CD4-positive, alpha-beta T cell treated with Interleukin-10 for 1 hour (primary cell): ENCODE measurements at places on chromosomes 1 and 21.
A peak's percentile ranks its signal among the peaks of the same experiment; 100 is the strongest.

DNA sequence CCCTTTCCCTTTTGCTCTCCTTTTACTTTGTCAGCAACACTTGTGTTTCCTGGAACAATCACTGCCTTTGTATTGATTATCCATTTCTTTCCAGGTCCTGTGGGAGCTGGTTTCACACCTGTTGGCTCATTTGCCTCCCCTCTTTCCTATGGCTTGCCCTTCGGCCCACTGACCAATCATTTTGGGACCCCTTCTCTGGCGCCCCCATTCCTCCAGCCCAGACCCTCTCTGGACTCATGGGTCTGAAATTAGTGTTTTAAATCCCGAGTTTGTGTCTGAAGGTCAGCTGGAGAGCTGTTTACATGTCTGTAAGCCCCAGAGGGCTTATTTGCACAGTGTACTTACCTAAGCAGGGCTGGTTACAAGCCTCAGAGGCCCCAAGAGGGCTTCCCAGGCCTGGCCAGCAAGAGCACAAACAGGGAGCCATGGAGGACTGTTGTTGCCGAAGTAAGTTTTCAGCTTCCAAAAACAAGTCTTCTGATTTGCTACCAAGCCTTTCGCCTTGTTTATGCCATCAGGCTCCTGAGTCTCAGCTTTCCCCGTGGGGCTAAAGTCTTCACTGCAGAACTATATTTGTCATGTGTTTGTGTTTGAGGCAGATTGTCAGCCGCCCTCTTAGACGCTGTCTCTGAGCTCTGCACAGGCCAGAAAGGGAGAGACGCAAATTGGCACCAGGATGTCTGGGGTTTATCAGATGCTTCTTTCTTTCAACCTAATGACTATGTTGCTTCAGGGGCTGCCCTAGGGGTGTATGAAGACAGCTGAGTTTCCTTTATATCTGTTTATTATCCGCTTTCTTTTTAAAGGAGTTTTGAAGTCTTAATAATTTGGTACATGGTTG, 93.0 kb downstream of the ATP1A1 start:
- no peak for DNase-seq

DNA sequence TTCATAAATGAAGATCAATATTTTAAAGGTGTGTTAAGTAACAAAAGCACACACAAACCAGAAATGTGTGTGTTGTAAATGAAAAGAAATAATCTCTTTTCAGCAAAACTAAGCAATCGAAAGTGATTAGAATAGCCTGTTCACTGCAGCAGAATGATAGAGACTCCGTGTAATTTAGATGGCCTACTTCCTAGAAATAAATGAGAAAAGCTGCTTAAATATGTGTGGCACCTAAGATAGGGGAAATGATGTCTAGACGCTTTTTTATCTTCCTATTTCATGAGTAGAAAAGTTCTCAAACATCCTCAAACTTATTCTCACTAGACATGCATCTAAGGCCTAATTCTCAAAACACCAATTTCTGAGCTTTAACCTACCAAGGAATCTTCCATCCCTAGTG, 124.7 kb upstream of the BRINP3 start:
- DNase-seq = no peak

- no peak for DNase-seq
Measured at GRCh38 chr1:50452700-50453099, 29.5 kb upstream of the DMRTA2 start.

DNA sequence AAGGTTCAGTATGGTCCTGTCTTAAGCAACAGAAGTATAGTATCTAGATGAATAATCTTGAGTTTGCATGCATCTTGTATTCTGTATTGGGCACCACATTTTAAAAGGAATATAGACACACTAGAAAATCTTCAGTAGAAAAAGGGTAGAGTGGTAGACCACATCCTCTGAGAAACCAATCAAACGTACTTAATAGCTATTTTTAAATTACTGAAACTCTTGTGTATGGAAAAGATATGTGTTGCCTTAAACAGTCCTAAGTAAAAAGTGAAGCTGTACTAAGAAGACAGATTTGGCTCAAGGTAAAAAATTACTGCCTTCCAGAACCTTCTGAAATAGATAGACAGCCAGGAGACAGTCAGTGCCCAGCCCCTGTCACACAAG, 3.1 kb downstream of the CTXND2 start:
- peak; percentile 11 for DNase-seq

DNA sequence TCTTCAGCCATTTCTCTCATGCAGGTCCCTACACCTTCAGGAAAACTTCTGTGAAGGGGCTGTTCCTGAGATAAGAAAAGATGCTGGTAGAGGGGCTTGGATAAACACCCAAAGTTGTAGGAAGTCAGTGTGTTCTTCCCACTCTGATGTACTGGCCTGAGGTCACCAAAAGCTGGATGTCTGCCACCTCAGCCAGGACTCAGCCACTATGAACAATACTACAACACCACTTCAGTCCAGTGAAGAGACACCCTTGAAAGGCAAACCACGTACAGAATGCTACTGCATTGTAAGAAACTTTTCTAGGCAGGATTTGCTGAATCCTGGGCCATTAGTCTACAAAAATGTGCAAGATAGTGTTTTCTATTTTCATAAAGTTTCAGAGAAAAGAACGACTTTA, 2.4 kb downstream of the PTPN14 start:
- DNase-seq = no peak
